ENCODE measurements at places on chromosomes 12 and 14.

DNA sequence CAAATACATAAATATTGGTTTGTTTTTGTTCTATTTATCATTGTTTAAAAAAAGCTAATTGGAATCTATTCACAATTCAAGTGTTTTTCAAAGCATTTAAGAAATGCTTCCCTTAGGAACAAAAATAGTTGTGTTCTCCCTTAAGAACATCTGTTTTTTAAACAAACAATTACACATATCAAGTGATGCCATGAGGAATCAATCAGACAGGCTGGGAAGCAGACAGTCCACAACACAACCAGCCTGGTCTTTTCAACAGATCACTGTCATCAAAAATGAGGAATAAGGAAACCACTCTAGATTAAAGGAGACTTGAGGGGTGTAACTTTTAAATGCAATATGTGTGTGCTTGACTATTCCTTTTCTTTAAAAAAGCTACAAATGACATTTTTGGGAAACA, 25.5 kb downstream of the GALC start:
- H3K27ac ChIP-seq = no peak overlapping the region
- H3K4me1 ChIP-seq = peaks cover 14% of the 10 kb centered on the region
- no peak for DNase-seq
- H3K27me3 ChIP-seq = no peaks in the 10 kb centered on the region

GRCh38 chr12:19238540-19238939, 109.0 kb downstream of the PLEKHA5 start:
- no peak overlapping the region for H3K4me3 ChIP-seq
- H3K4me1 ChIP-seq = peaks cover 5% of the 10 kb centered on the region
- peaks cover 8% of the 10 kb centered on the region for H3K27me3 ChIP-seq
- H3K27ac ChIP-seq = no peak overlapping the region

GRCh38 chr12:131258398-131258797, 304.7 kb downstream of the ADGRD1 start:
- no peaks in the 10 kb centered on the region for H3K27me3 ChIP-seq
- H3K4me3 ChIP-seq = no peak overlapping the region
- no peaks in the 10 kb centered on the region for H3K4me1 ChIP-seq
- H3K36me3 ChIP-seq = no peaks in the 10 kb centered on the region
- DNase-seq = no peak
- no peak overlapping the region for H3K27ac ChIP-seq

GRCh38 chr12:124921200-124922031, 7.0 kb upstream of the UBC start:
- H3K27me3 ChIP-seq = no peaks in the 10 kb centered on the region
- DNase-seq = peak; percentile 86
- peak overlapping the region; percentile 92 for H3K4me3 ChIP-seq
- peaks cover 54% of the 10 kb centered on the region for H3K4me1 ChIP-seq
- peak overlapping the region; percentile 93 for H3K27ac ChIP-seq

DNA sequence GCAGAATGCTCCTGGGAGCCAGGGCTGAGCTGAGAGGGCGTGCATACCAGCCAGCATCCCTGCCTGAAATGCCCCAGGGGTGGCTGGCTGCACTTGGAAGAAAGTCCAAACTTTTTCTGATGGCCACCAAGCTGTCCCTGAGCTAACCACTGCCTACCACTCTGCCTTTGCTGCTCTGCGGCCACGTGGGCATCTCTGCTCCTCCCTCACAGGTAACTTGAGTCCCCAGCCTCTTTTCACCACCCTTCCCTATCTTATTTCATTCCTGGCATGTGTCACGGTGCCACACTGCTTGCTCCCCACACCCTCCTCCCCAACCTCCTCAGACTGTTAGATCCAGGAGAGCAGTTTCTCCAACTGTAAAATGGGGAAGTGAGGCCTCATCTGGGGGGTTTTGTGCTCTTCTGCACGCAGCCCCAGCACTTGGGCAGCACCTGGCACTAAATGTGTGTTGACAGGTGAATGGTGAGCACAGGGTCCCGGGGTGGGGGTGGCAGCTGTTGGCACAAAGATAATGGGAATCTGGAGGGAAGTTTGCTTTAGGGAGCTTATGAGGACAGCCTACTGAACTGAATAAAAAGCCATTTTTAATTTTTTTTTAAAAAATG, 113.0 kb downstream of the GLT1D1 start:
- no peak for DNase-seq
- H3K4me3 ChIP-seq = no peak overlapping the region
- no peaks in the 10 kb centered on the region for H3K4me1 ChIP-seq
- H3K27ac ChIP-seq = no peak overlapping the region

- H3K27ac ChIP-seq = no peak overlapping the region
- DNase-seq = no peak
- H3K36me3 ChIP-seq = no peaks in the 10 kb centered on the region
- H3K4me3 ChIP-seq = no peak overlapping the region
- no peaks in the 10 kb centered on the region for H3K27me3 ChIP-seq
Observed at GRCh38 chr14:100474196-100474595, 113.0 kb downstream of the BEGAIN start.

DNA sequence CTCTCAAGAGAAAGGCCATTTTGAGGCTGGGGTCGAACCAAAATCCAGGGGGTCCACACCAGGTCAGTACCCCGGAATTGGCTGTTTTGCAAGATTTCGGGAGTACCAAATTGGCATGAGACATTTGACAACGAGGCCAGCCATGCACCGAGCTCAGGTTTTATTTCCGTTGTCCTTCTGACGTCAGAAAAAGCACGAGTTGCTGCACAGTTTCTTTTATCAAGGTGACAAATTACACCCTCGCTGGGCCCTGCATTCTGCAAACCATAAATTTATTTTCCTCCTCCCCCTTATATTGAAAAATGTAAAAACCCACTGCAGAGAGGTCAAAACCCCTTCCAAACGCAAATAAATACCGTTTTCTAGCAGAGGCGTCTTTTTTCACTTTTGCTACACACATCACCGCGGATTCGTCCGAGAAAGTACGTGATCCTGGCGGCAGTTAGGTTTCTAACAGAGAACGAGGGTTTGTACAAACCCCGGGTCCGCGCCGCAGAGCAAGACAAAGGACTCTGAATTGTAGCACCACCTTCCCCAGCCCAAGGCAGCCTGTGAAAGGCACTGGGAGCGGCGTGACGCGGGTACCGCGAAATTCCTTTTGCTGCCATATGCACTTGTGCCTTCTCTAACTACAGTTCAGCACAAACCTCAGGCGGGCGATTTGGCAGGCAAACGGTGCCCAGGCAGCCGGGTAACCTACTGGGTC, 1.8 kb downstream of the SLC38A1 start:
- peaks cover 13% of the 10 kb centered on the region for H3K4me1 ChIP-seq
- no peaks in the 10 kb centered on the region for H3K36me3 ChIP-seq
- peak; percentile 66 for DNase-seq
- H3K27ac ChIP-seq = no peak overlapping the region
- no peaks in the 10 kb centered on the region for H3K27me3 ChIP-seq
- no peak overlapping the region for H3K4me3 ChIP-seq
